ENCODE measurements at places on chromosomes 3 and 15. TPM values are rescaled to one million over a fixed set of nuclear protein-coding genes. Genes with fewer than 3 reads are reported as not detected.

ACKR4 gene
- total RNA-seq: not detected

DNA sequence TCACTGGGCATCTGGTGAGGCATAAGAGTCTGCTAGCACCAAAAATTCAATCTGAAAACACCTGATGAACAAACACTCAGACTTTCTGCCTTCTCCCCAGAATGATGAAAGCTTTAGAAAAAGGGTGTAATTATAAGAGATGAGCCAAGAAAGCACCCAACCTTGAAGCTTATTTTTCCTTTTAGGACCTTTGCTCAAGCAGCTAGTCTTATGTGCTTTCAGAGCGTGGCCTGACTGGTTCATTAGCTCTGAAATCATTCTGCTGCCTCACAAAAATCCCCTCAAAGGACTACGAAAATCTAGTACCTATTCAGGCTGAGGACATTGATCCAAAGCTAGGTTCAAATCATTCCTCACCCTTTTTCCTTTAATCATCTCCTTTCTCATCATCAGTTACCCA lies 662.3 kb downstream of the MAGI1 start:
- peak; percentile 90 for DNase-seq

PIERCE2 gene
- 1.4 TPM for total RNA-seq

GRCh38 chr3:71229905-71230657 lies 353.4 kb downstream of the FOXP1 start:
- no peak for DNase-seq

GADL1 gene
- not detected for total RNA-seq

- DNase-seq: peak; percentile 91
These were observed 93.1 kb upstream of the SAMMSON start for GRCh38 chr3:69906351-69906966.

GRCh38 chr15:73777741-73778140 lies 24.6 kb upstream of the INSYN1 start:
- no peak for DNase-seq

DNA sequence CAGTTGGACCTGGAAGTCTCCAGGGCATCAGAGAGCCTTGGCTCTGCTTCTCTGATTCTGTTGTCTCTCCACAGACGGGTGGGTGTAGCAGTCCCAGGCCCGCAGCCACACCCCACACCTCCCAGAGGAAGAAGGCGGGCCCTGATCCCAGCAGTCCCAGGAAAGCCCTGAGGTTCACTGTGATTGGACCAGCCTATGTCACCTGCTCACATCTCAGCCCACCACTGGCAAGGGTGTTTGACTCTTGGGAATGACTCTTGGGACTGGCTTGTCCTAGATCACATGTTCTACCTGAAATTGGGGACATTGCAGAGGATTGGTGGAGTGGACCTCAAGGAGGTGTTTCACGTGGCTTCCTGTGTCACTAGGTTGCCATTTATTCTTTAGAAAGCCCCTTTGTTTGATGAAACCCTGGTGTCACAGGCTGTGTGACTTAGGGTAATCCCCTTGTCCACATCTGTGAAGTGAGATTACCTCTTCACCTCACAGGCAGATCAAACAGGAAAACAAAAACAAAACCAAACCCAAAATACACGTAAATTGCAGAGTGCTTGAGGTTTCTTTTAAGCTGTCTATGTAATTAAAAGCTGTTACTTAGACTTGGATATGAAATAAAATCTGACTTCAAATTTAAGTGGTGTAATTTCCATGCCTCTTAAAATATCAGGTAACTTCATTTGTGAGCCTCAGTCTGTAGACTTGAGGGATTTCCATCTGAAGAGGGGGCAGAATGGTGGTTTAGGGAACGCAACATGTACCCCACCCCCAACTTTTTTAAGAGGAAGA lies 26.7 kb downstream of the FLNB start:
- DNase-seq: no peak

GRCh38 chr3:47916201-47916600 lies 100.0 kb downstream of the MAP4 start:
- no peak for DNase-seq

- DNase-seq: no peak
These were observed 203.5 kb downstream of the RSRC1 start for GRCh38 chr3:158313338-158313927.

- no peak for DNase-seq
These were observed 60.2 kb upstream of the FAM174B start for GRCh38 chr15:92715758-92716157.

DNA sequence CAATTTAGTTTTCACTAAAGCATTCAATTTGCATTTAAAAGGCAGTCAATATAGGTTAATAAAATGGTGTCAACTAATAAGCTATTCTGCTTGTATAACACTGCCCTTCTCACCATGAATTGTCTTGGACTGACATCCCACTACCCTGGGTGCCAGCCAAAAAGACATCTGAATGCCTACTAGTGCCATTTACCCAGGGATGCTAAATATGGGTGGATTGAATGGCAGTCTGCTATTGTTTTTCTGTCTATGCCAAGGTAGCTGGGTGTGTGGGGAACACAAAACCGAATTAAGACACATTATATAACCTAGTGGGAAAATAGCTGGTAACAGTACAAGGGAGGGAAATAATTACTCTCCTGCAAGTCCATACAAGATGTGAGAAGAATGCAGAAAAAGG lies 240.0 kb upstream of the CFAP20DC start:
- DNase-seq: no peak

DNA sequence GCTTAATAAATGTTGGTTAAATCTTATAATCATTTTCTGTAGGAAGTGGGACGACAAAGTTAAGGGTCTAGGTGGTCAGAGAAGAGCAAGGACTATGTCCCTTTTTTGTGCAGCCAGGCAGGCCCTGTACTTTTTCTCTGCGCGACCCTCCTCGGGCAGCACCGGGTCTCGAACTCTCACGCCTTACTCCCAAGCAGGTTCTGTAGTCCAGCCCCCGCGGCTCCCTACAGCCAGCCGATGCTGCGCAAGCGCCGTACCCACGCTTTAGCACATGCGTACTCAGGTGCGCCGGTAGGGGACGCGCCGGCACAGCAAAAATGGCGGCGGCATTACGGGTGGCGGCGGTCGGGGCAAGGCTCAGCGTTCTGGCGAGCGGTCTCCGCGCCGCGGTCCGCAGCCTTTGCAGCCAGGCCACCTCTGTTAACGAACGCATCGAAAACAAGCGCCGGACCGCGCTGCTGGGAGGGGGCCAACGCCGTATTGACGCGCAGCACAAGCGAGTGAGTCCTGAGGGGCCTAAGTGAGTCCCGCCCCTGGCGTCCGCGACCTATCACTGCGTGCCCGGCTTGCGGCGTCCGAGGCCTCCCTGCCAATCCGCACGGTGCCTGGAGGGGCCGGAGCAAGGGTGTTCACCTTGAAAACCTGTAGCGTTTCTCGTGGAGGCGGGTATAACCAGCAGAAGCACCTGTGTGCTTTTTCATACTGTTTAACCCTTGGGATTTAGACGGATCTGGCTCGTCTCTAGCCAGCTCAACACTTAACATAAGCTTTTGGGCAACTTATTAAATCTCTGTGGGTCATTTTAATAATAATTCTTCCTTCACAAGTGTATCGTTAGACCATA lies at the start of gene PCCB:
Gene PCCB, plus strand, starts transcription at position 282 of the 844 bp plus-strand sequence. Its CDS starts 36 bp downstream, at position 318.
- DNase-seq: peak; percentile 55

DNA sequence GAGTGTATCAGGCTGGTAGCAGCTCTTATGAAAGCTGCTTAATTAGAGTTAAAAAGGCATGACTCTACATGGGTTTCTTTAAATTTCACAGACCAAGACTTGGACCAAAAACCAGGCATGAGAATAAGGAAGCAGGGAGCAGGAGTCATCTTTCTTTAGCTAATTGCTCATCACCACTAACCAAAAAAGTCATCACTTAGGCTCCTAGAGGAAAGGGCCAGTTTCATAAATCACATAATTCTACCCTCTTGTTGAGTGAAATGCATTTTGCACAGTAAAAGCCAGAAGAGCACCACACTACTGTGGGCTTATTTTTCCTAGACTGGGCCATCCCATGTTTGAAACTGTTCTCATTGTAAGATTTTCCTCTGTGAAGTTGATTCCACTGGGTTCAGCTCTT lies 175.6 kb downstream of the GREM1 start:
- DNase-seq: no peak

ARGFX gene
- not detected for total RNA-seq

GRCh38 chr3:32614956-32615355 lies 44.3 kb upstream of the DYNC1LI1 start:
- DNase-seq: no peak

DNA sequence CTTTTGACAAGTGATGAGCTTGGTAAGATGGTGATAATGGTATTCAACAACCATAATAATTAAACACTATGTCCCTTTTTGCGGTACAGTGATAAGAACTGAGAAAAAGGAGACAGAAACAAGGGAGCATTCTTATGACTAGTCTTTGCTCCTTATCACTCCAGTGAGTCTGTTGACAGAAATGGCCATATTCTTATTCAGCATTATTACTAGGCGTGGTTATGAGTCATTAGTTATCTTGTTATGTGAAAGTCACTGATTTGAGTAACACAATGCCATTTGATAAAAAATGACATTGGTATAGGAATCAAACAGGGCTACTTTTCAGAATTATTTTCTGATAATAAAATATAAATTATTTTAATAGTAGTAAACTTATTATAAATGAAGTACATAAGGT lies 193.5 kb downstream of the C3orf38 start:
- DNase-seq: no peak

- no peak for DNase-seq
These were observed 12.9 kb downstream of the MON1A start for GRCh38 chr3:49916686-49917085.

- DNase-seq: no peak
These were observed 13.6 kb downstream of the LRRC3B start for GRCh38 chr3:26636096-26636727.

CAV3 gene
- total RNA-seq: not detected

FBXL22 gene
- total RNA-seq: not detected

SLC27A2 gene
- total RNA-seq: 6.0 TPM

All from epithelial cell of proximal tubule (primary cell).